ENCODE measurements at places on chromosomes 5 and 9. TPM values are rescaled to one million over a fixed set of nuclear protein-coding genes. Genes with fewer than 3 reads are reported as not detected.
A peak's percentile ranks its signal among the peaks of the same experiment; 100 is the strongest.

GRCh38 chr5:43034591-43034968 is 5.5 kb downstream of the ANXA2R start:
- no peak for DNase-seq

Gene NRG2
- polyA plus RNA-seq, result 1.0 TPM

DNA sequence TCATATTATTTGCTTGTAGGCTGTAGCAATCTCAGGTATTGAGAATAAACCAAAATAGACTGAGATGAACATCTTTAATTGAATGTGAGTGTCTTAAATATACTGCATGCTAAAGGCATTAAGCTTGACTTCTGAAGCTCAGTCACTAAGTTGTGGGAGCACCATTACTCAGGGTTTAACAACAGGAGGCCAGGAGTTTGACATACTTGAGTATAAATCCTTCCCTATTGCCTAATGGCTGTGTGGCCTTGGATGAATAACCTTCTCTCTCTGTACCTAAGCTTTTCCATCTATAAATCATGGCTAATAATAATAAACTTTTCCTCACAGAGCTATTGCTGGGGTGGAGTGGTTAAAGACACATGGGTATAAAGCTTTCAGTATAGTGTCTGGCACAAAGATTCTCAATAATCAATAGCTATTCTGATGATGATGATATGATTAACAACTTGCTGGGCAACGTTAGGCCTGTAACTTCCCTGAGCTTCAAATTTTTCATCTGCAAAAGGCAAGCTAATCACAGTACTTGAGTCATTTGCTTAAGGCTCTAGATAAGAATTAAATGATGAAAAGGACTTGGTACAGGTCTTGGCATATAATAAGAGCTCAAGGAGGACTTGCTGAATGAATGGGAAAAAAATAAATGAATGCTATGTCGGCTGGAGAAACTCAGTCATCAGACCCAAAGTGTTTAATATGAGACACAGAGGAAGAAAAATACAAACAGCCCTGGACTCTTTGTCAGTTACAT is 174.0 kb upstream of the IL12B start:
- DNase-seq, result no peak

Gene ARSI
- 17.4 TPM for polyA plus RNA-seq

DNA sequence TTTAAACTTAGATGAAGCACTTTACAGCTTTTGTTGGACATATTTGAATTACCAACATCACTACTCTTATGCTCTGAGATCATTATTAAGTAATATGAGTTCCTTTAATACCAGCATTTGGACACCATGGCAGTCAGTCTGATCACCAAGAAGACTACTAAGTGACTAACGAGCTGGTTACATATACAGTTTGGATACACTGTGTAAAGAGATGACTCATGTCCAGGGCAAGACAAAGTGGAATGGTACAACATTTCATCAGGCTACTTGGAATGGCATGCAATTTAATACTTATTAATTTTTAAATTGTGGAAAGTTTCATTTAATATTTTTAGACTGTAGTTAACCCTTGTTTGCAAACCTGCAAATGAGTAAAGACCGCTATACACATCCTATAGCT is 237.4 kb upstream of the PRDM9 start:
- DNase-seq, result peak; percentile 46

GRCh38 chr5:39256477-39257235 is 37.3 kb upstream of the FYB1 start:
- DNase-seq, result peak; percentile 72

- no peak for DNase-seq
Observed at GRCh38 chr9:113387560-113388230, 10.9 kb upstream of the HDHD3 start.

- no peak for DNase-seq
Observed at GRCh38 chr5:1366514-1366913, 21.6 kb upstream of the CLPTM1L start.

All from A549 (cell line).